Occipital lobe (tissue), 3 donors: ENCODE measurements at places on chromosomes 5 and 9.
A peak's percentile ranks its signal among the peaks of the same experiment; 100 is the strongest.

GRCh38 chr9:107711542-107711941 is 222.0 kb upstream of the KLF4 start:
- DNase-seq: no peak

GRCh38 chr5:153632748-153633290 is 142.3 kb downstream of the GRIA1 start:
- no peak for DNase-seq

DNA sequence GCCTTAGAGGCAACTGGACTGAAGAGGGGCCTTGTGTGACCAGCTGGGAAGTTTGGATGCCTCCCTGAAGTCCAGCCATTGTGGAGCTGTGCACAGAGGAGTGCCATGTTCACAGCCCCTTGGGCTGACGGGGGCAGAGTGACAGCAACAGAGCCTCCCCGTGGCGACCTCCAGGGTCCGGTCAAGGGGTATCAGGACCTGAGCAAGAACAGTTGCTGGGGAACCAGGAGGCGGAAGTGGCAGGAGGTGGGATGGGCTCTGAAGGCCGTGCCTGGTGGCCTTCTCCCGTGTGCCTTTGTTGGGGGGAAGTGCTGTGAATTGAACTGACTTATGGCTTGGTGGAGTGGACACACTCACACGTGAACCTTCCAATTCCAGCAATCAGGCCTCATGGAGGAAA is 14.0 kb downstream of the BNIP1 start:
- no peak for DNase-seq

GRCh38 chr5:149060325-149060724 is 2.5 kb downstream of the SH3TC2 start:
- no peak for DNase-seq

GRCh38 chr5:122653087-122654017 is 121.5 kb upstream of the SNX2 start:
- no peak for DNase-seq

DNA sequence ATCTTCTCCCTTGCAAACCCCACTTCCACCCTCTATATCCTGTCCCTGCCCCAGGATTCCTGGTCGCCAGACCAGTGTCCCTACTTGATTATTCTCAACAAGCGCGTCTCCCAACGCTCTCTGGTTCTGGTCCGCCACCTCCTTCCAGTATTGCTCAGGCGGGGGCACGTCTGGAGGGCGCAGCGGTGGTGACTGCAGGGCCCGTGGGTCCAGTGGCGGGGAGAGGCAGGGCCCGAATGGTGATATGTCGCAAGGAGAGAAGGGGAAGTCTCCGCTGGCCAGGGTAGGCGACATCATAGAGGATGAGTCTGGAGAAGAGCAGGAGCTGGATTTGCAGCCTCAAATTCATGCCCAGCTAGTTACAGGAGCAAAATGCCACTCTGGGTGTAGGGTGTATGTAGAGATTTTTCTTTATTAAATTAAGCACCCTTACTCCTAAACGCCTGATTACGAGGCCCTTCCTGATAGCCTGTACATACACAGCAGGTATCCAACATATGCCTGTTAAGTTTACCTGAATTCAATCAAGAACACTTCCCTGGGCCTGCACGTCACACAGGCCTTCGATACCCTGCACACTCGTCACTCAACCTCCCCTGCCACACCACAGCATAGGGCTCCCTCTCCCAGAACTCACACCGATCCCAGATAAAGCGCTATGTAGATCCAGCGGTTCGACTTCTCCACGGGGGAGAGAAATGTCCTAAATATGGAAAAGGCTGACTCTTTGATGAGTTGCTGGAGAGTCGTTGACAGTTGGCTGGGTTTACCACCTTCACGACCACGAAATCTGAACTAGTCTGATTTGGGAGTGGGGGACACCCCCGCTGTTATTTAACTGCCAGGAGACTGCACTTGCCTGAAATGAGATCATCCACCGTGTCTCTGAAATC is 4.8 kb downstream of the MCIDAS start:
- DNase-seq: no peak

DNA sequence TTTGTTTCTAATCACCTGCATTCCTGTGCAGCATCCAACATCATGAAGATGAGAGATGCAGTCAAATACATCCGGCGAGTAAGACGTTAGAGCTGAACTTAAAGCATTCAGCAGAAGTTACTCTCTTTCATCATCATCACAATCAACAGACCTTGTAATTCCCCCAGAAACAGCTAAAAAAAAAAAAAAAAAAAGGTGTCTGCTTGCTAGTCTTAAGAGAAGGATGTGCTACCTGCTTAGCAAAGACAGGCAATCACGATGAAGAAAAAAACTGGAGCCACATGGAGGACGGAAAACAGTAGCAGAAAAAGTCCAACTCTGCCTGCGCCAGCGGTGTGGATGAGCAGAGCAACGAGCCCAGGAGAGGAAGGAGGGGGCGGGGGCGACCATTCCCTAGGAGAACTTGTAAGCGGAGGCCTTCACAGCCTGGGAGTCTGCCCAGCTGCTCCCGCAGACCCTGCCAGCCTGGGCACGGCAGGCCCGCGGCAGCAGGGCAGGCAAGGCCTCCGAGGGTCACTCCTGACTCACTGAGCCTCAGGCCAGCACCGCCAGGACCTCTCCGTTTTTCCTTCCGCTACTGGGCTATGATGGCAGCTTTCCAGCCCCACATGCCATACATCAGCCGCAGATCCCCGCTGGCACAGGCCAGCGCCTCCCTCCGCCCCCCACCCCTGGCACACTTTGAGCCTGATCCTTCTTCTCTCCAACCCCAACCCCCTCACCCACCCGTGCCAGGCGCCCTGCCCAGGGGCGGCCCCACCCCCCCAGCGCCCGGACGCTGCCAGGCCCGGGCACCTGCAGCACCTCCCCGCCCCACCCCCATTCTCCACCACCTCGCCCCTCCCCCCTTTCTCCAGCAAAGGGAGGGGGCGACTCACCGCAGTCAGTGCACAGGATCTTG is 1.4 kb downstream of the NRG2 start:
- DNase-seq: peak; percentile 42

DNA sequence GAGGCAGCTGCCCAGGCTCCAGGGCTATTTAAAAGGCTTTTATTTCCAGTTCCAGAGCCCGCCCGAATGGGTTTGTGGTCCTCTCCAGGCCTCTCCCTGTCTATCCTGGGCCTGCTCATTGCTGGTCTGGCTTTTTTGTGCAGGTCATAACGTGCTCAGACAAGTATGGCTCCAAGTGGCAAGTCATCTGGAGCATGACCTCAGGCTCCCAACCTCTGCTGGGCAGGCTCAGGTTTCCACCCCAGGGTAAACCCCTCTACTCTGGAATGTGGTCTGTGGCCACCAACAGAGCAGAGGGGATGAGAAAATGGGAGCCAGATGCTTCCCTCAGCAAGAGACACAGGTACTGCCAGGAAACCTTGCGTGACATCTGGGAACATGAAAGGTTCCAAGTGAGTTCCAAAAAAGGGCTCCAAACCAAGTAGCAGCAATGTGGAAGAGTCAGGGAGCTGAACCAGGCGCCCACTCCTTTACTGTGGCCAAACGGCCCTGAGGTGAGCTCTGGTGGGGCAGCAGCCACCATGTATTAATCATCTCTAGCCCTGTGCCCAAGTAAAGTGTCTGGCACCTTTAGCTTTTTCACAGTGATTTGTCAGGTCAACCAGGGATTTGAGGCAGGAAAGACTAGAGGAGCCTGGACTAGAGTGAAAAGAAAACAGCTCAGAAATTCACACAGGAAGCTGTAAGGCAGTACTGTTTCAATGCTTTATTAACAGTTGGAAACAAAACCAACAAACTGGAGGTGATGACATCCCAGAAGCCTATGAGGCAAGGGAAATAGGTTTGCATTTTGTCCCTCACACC is 25.7 kb downstream of the PCDHGC5 start:
- no peak for DNase-seq

GRCh38 chr9:133090187-133090586 is 28.4 kb downstream of the CEL start:
- DNase-seq: no peak

DNA sequence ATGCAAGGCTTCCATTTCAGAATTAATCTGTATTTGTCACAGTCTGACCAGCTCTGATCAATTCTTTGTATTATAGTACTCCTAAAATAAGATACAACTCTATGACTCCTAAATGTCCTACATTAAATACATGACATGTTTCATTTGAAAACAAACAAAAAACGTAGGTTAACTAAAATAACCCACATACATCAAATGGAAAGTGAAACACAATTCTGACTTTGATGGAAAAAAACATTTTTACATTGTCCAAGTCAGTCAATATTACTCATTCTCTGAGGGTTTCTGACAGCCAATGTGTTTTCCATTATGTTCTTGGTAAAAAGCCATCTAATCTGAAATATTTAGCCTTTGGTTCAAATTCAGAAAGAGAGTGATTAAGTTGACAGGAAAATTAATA is 8.7 kb downstream of the HMGCS1 start:
- no peak for DNase-seq

DNA sequence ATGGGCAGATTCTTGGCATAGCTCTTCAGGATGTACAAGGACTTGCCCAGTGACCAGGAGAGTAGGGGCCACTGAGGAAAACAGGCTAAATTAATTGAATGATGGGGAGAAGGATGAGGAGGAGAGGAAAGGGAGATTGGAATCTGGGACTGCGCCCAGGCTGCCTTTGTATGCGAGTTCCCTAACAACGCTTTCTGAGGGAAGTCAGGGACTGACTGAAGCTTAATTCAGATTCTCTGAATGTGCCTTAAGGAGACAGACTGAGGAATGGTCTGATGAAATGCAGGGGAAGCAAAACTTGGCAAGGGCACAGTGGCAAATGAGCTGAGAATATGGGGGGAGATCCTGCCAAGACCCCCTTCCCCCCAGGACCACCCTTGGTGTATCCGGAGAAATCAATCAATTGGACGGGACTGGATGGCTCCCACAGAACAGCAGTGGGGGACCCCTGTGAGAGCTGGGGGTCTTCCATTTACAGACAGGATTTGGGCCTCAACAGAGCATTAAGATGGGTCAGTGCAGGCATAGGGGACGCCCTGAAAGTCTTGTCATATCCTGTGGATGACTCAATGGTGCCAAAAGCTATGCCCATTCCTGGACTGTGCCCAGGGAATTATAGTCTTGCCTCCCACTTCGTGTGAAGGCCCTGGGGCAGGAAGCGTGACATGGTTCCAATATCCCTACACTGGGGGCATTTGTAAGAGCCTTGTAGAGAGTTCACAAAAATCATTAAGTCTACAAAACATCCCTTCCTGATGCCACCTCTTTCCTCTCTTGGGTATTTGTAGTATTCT is 215.5 kb upstream of the TNC start:
- DNase-seq: no peak

- DNase-seq: no peak
Observed at GRCh38 chr5:118293378-118293777, 695.0 kb downstream of the DTWD2 start.
